ENCODE measurements at places on chromosomes 4 and X. TPM values are rescaled to one million over a fixed set of nuclear protein-coding genes. Genes with fewer than 3 reads are reported as not detected.

DNA sequence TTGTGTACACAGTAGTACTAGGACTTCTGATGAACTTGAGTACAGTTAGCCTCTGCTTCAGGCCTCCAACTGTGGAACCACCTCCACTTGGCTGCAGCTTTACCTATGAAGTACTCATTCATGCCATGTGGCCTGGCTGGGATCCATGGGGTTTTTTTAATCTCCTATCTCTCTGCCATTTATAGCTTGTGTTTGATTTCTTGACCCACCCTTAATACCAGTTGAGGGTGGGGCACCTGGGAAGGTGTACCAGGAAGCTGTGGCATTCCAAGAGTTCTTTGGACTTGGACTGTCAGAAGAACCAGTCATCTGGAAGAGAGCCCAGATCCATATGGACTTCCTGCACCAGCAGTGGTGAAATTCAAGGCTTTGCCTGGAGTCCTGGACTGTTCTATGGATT lies 230.1 kb downstream of the SHROOM3 start:
- no peak for DNase-seq

DNA sequence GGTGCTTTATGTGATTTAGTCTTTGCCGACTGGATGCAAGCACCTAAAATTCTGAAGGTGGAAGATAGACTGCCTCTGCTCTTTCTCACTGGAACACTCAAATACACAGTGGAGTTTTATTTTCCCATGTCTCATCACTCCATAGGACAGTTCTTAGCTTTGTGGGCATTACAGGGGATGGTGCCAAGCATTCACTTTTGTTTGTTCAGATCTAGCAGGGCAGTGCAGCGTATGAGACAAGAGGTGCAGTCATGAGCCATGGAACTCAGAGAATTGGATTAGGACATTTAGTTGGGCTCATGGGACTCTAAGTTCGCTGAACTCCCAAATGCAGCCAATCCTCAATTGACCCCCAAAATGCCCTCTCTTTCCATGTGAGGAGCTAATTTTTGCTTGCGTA lies 1136.9 kb upstream of the PRKX start:
- no peak for DNase-seq

- DNase-seq, result no peak
These were observed 234.8 kb upstream of the JADE1 start for GRCh38 chr4:128574706-128575105.

DNA sequence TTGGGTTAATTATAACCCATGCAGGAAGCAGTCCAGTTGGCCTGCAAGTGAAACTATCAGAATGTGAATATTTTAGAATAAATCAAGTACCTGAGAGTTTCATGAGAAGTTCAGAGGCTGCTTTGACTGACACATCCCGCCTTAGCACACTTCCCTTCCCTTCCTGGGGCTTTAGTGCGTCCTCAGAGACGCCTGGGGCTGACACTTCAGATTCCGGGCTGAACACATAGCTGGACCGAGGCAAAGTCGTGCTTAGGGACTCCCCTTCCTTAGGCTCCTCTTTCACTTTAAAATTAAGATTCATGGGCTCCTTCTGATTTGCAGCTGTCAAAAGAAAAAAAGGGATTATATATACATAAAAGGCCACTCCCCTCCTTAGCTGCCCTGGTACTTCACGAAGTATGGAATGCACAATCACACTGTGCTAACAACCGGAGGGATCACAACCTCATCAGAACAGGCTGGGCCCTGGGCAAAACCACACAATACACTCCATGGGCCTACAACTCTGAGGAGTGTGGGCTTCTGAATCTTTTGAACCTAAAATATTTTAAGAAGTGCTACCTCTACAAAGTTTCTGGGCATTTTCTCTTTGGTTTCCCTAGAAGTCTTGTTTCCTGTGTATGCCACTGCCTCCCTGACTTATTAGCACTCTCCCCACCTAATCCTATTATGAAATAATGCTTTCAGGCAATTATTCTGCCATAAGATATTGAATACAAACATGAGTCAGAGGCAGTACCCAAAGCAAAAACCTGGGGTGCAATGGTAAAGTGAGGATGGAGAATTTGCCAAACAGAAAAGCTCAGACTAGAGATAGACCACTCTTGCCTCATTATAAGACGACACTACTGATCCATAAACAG lies 68.2 kb downstream of the ZNF827 start:
- no peak for DNase-seq

DNA sequence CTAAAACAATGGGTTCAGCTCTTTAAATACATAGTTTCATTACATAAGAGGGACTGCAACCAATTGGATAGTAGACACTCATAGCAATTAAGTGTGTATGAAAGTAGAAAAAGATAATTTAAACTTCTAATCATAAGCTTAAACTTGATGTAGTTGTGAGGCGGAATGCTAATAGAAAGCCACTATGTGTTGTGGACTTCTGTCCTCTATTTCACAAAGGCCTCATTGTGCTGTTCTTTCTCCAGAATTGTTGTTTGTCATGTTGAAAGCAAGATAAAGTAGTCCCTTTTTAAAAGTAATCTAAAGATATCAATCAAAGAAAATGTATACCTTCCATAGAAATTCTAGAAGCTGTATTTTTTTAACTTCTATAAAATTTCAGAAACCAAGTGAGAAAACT lies 329.4 kb downstream of the KLHL4 start:
- no peak for DNase-seq

DNA sequence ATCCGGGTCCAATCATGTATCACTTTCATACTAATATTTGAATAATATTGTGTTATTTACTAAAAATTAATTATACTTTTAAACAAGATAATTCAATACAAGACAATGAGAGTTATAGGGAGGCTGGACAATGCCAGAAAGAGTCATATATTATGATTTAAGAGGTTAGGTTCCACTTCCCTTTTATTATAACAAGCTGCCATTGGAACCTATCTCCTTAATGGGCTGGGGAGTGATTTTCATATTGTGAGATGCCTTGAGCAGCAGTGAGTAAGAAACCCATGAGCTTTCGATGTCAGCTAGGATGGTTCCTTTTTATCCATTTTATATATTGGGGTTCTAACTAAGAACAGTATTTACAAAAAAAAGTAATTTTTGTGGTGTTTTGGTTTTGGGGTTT lies 91.8 kb downstream of the MAB21L2 start:
- DNase-seq, result no peak

GRCh38 chr4:167025670-167026069 lies 208.6 kb downstream of the SPOCK3 start:
- DNase-seq, result no peak

DNA sequence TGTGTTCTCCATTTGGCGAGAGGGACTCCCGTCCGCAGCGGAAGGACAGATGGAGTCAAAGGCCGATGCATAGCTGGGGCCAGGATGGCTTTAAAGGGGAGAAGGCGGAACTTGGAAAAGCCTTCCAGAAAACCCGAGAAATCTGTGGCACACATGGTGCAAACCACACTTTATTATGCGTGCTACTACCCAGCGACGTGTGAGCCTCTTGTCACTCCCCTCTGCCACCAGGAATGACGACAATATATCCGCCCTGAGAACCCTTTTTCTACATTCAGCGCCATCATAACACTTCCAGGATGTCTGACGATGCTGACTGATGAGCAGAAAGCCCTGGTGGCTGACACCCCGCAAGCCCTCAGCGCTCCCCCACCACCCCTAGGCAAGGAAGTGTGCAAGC lies 689 bp upstream of the DCHS2 start:
- DNase-seq, result no peak

DNA sequence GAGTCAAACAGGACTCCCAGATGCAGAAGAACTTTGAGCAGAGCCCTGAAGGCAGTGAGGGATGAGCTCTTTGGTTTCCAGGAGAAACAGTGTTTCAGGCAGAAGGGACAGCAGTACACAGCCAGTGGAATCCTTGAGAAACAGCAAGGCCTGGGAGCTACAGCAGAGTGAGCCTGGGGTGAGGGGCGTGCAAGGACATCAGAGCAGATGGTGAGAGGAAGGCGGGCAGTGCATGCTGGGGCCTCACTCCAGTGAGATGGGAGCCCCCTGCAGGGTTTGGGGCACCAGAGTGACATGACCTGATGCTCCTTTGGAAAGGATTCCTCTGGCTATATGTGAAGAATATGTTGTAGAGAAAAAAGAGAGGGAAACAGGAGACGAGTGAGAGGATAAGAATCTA lies 98.1 kb upstream of the EGFL6 start:
- no peak for DNase-seq

DNA sequence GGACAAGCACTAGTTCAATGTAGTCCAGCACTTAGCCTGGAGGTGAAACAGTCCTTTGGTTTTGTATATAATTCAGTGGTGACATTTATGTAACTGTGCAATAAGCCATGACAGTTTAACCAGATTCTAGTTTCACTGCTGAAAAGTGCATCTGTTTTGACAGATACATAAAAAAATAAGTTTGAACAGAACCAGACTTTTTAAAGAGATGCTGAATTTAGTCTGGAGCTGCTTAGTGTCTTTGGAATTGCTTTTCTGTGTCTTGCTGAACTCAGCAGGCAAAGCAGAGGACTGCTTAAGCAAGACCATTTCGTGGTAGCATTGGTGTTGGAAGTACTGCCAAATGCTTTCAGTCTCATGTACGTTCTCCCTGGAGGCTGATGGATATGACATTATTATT lies 393.5 kb downstream of the MAPK10 start:
- DNase-seq, result no peak

Gene KCNIP4
- not detected for total RNA-seq

Gene DIPK2B
- total RNA-seq, result 14.0 TPM

Gene OSTC
- 77.2 TPM for total RNA-seq

Gene VCX3A
- not detected for total RNA-seq

Gene PRR32
- total RNA-seq, result not detected

Gene SLITRK4
- total RNA-seq, result 8.7 TPM

Gene AIMP1
- 37.3 TPM for total RNA-seq

Gene TLR6
- total RNA-seq, result 3.5 TPM

Measured in thoracic aorta (tissue), 2 donors.